ENCODE measurements at places on chromosomes 11 and 22.
A peak's percentile ranks its signal among the peaks of the same experiment; 100 is the strongest.

DNA sequence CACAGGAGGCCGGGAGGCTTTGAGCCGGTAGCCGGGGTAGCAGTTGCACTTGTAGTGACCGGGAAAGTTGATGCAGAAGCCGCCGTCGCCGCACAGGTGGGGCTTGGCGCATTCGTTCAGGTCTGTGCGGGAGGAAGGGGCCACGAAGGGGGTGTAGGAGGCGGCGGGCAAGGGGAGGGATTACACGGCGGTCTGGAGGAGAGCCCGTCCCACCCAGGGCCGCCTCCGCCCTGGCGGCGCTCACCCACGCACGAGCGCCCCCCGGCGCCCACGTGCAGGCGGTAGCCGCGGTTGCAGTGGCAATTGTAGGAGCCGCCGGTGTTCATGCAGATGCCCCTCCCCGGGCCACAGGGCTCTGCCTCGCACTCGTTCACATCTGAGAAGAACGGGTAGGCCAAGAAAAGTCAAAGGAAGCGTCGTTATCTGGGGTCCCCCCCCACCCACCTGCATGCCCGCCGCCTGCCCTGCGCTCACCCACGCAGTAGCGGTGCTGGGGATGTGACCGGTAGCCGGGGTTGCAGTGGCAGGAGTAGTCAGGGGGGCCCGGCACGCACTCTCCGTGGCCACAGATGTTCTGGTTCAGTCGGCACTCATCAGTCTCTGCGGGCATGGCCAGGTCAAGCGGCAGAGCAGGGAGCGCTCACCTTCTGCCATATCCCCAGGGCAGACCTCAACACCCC, 10.6 kb downstream of the LTBP3 start:
- no peak for DNase-seq

DNA sequence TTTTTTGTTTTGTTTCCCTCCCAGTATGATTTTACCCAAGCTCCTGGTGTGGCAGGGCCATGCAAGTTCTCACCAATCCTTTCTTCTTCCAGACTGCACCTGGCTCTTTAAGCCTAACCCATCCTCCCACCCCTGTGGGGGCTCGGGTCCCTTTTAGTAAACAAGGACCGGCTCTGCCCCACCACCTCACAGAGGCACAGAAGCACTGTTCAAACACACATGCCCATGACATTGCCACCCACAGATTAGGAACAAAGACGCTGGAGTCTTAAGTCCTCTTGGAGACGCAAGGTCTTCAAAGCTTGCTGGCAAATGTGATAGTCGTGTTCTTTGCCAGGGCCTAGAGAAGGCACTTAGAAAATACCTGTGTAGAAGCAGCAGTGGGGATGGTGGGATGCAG, 18.9 kb downstream of the UQCR10 start:
- DNase-seq = no peak

DNA sequence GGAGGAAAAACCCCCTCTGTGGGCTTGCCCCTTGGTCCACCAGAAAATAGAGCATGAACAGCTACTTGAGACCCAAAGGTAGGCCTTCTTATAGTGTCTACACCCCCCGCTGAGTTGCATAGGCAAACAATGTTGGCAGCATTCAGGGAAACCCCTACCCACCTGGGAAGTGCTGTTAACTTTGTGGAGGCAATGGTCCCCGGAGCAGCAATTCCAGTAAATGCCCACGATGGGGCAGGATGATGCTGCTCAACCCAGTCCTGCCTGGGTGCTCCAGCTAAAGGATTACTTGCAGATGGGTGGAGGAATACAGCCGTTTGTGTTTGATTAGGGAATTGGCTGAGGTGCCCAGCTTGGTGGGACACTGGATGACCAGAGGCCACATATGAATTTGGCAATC, 381.3 kb upstream of the ANO5 start:
- no peak for DNase-seq

DNA sequence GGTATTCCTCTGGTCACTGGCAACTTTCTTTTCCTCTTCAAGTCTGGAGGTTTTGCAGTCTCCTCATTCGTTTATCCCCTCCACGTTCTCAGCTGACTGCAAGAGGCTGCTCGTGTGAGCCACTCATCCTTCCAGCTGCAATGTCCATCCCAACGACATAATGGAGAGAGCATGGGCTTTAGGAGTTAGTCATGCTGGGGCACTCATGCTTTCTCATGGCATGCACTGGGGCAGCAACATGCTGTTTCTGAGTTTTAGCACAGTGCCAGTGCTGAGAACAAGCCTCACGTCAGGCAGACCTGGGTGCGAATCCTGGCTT, 7.1 kb downstream of the DCPS start:
- DNase-seq = no peak

GRCh38 chr11:56522008-56522407, 21.0 kb downstream of the OR5M11 start:
- DNase-seq = no peak

DNA sequence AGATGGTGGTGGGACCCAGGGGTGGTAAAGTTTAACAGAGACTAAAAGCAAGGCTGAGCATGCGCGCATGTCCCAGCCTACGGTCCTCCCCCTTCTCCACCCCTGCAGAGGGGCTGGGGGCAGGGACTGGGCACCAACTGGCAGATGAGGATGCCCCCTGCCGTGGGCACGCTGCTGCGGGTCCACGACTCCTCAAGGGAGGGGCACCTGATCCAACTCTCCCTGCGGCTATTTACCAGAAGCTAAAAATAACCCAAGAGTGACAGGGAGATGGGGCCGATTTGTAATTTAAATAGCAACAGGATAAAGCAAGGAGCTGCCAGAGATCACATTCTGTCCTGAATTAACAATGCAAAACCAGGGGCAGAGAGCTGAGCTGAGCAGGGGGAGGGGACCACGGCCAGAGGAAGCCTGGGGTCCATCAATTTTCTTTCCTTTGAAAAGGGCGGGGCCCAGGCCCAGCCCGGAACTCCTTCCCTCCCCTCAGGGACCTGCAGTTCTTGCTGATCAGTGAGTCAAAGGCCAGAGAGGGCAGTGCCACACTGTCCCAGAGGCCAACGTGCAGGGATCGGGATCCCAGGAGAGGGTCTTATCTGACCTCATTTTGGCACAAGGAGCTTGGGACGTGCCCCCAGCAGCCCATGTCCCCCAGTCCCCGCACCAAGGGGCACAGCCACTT, 8.1 kb upstream of the DGKZ start:
- DNase-seq = no peak

- DNase-seq = no peak
Observed at GRCh38 chr11:114270531-114271270, 25.5 kb upstream of the NNMT start.

DNA sequence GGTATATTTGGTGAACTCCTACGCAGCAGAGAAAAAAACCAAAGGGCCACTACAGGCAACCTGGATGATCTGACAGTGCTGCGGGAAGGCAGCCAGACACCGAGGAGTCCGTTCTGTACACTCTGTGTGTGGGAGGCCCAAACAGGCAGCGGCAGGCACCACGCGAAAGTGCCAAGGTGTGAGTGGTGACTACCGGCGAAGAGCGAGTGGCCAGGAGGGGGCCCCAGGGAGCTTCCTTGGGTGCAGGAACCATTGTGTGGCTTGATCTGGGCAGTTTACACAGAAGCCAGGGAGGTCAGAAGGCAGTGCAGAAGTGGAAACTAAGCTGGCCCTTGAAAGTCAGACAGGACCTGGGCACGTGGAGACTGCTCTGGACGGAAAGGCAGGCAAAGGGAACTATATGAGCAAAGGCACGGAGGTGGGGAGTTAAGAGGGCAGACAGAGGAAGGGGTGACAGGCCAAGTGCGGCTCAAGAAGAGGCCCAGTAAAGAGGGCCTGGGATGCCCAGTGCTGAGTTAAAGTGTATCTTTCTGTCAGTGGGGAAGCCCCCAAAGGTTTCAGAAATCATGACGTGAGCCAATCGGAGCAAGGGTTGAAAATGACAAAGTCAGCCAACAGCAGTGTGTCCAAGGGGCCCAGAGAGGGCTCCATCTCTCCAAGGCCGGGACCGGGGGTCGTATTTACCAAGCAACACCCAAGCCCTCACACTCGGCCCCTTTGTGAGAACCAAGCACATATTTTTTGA, 10.6 kb downstream of the TMEM184B start:
- no peak for DNase-seq

GRCh38 chr22:17161991-17162390, 2.9 kb upstream of the HDHD5 start:
- DNase-seq = no peak

GRCh38 chr11:75930534-75930933, 115.5 kb downstream of the UVRAG start:
- no peak for DNase-seq

- DNase-seq = no peak
Observed at GRCh38 chr22:40666151-40666848, 13.0 kb upstream of the MCHR1 start.

GRCh38 chr11:110453684-110454354, 24.1 kb downstream of the FDX1 start:
- DNase-seq = no peak

GRCh38 chr22:49543876-49544275, 283.8 kb downstream of the BRD1 start:
- DNase-seq = no peak

DNA sequence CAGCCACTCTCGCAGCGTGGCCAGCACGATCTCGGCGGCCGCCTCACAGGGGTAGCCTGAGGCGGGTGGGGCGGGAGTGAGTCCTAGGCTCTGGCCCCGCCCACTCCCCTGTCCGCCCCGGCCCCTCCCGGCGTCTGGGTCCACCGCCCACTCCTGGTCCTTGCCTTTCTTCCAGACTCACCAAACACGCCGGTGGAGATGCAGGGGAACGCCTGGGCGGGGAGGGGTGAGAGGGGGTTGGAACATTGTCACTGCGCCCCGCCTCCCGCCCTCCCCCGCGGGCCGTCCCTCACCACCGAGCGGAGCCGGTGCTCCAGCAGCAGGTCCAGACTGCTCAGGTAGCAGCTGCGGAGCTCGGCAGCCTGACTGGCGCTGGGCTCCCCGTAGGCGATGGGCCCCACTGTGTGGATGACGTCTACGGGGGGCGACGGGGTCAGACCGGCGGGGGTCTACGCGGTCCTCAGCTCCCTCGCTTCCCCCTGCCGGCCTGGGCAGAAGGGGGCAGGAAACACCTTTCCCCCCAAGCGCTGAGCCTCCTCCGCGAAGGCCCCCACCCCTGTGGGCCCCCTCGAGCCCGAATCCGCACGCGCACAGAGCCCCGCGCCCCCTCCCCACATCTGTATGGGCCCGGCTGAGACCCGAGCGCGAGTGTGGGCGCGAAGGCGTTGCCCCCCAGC, 13.2 kb downstream of the OTUB1 start:
- DNase-seq = peak; percentile 43

DNA sequence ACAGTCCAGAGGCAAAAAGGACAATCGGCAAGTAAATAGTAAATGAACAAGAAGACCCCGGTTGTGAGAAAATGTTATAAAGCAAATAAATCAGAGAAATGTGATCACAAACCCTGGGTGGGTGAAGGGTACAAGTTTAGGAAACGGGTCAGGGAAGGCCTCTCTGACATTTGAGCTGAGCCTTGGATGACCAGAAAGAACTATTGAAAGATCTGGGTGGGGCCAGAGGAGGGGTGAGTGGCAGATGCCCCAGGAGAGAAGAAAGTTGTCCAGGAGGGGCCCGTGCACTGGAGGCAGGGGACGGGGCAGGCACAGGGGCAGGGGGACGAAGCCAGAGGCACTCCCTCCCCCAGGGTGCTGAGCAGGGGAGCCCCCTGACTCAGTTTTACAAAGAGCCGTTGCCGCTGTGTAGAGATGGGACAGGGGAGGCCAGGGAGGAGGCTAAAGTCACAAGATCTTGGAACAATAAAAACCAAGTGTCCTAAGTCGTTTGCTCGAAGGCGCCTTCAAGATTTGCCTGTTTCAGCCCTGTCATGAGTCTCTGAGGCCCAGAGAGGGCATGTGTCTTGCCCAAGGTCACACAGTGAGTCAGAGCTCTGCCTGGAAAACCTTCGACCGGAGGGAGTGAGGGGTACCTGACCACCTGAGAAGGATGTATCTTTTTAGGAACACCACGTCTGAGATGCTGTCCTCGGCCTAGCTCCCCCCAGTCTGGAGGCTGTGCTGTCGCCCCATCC, 10.8 kb upstream of the PDGFB start:
- DNase-seq = no peak

- DNase-seq = no peak
Observed at GRCh38 chr11:128222245-128222884, 365.0 kb downstream of the ETS1 start.

DNA sequence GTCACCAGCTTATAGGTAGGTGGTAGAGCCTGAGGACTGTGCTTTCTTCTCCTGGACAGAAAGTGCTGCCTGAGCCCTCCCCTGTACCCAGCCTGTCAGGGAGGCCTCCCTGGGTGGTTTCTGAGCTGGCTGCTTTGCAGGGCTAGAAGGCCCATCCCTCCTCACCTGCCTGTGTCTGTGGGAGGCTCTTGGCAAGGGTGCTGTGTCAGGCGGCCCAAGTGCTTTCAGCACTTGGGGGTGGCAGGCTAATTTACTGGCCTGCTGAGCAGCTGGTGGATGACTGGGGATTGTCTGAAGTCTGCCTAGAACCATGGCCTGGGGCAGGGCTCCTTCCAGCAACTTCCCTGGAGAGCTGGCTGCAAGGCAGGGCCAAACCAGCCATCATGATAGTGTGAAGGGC, 139.0 kb upstream of the NAV2 start:
- no peak for DNase-seq

- no peak for DNase-seq
Observed at GRCh38 chr11:116837231-116838091, at the start of gene APOA1. TSS of gene APOA1 (minus strand) at chr11:116837622. CDS start at chr11:116837387, 235 bp downstream.

DNA sequence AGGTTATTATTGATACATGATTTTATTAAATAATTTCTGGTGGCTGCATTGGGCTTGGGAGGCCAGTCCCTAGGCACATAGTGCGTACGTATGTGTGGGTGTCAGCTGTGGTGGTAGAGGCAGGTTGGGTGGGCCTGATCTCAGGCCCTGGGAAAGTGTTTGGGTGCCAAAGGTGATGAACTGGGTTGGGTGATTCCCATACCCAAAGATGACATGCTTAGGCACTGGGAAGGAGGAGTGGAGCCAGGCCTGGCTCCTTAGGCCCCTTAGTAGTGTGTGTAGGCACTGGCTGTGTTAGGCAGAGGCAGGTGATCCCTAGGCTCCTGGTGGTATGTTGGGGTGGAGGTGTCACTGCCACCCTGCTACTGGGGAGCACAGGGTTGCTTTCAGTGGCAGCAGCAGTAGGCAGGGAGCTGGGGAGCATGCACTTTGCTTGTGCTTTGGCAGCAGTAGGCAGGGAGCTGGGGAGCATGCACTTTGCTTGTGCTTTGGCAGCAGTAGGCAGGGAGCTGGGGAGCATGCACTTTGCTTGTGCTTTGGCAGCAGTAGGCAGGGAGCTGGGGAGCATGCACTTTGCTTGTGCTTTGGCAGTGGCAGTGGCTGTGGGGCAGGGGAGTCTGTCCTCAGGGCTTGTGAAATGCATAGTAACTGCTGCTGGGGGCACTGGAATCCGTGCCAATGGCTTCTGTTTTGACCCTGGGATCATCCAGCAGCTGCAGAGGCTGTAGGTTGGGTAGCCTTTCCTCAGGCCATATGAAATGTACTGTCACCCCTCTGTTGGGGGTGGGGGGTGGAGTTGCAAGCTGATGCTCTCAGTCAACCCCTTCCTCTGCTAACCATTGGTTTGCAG, 84.4 kb downstream of the RRM1 start:
- no peak for DNase-seq

GRCh38 chr22:34943830-34944229, 122.1 kb upstream of the ISX start:
- no peak for DNase-seq

- DNase-seq = no peak
Observed at GRCh38 chr22:32607086-32607485, 132.5 kb downstream of the FBXO7 start.

- DNase-seq = no peak
Observed at GRCh38 chr11:103499710-103500340, 390.6 kb downstream of the DYNC2H1 start.

- DNase-seq = no peak
Observed at GRCh38 chr11:114260483-114260882, 35.7 kb upstream of the NNMT start.

All from activated CD8-positive, alpha-beta memory T cell treated with anti-CD3 and anti-CD28 coated beads for 48 hours (primary cell).